ENCODE measurements at places on chromosomes 5 and 9.

- no peak for DNase-seq
Measured at GRCh38 chr5:14305045-14305444, 161.9 kb downstream of the TRIO start.

- DNase-seq: no peak
Measured at GRCh38 chr5:165459232-165459631, 1953.8 kb downstream of the MAT2B start.

GRCh38 chr5:56357426-56357825, 124.3 kb upstream of the ANKRD55 start:
- DNase-seq: no peak

- DNase-seq: no peak
Measured at GRCh38 chr9:137116728-137117127, 2.2 kb upstream of the DPP7 start.

DNA sequence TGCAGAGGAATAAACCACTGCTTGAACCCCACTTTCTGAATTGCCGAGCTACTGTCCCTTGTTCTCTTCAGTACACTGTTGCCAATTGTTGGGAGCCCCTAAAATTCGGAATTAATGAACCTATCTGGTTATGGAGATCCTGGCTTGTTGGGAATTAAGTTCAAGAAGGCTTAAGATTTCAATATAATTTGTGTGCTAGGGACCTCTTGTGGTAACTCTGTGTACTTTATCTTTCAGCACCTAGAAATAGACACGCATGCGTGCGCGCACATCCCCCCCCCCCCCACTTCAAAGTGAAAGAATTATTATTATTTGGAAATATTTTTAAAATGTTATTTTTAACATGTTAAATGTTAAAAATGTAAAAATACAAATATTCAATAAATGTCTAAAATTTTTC, 53.3 kb upstream of the FAM169A start:
- DNase-seq: no peak

DNA sequence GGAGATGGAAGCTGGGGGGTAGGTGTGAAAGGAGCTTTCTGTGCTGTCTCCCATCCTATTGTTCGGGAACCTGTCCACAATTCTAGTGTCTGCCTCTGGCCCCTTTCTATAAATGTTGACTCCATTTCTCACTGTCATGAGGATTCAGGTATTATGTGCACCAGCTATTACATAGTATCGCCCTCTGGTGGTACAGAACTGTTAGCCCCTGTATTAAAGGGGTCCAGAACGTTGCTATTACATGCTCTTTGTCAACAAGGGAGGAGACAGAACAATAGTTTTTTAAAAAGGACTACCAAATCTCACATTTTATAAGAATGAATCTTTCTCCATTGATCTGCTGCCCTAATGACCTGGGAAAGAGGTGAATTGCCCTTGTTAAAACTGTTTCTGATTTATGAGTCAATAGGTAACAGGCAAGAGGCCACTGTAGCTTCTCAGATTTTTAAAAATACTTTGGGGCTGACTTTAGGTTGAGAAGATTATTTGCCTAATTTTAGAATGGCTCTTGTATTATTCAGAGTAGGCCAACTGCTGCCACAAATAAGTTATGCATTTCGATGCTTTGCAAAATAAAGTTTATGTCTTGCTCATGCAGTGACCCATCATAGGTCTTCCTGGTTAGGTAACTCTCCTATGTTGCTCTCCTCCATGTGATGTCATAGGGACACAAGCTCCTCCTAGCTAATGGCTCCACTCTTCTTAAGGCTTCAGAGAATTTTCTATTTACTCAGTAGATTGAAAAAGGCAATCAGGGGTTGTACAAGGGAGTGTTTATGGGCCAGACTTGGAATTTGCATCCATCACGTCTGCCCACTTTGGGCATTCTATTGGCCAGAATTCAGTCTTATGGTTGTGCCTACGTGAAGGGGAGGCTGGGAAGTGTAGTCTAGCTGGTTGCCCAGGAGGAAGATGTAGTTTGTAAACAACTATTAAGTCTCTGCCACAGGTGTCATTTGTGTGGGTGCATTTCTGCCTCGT, 20.8 kb downstream of the DCANP1 start:
- peak; percentile 47 for DNase-seq

- DNase-seq: no peak
Measured at GRCh38 chr5:173625261-173625660, 8.8 kb upstream of the BOD1 start.

DNA sequence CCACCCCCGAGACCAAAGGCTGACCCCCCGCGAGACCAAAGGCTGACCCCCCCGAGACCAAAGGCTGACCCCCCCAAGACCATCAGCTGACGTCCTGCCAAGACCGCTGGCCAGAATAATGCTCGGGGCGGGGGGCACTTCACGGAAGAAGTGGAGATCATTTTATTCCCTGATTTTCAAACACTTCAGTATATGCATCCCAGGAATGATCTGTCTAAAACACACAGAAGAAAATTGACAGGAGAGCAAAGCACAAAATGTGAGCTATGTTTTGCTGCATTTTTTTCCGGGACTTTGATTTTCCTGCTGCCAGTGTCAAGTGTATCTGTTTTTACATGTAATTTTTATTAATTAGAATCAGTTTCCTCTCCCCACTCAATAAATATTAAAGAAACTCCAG, 67.1 kb downstream of the ADAMTS2 start:
- peak; percentile 56 for DNase-seq

DNA sequence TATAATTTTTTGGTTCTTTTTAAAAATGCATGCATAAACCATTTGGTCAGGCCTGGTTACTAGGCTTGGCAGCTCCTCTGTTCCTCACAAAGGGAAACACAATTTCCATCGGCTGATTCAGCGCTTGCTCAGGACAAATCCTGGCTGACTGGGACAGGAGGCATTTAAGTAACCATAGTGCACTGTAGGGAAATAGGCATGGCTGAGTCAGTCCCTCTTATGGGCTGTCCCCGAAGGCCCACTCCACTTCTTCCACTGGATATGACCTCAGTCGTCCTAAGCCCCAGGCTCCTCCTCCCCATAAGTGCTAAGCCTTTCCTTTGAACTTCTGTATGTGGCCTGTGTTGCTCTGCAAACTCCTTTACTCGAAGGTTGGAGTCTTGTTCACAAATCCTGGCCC, 71.2 kb upstream of the GLIS3 start:
- DNase-seq: no peak

DNA sequence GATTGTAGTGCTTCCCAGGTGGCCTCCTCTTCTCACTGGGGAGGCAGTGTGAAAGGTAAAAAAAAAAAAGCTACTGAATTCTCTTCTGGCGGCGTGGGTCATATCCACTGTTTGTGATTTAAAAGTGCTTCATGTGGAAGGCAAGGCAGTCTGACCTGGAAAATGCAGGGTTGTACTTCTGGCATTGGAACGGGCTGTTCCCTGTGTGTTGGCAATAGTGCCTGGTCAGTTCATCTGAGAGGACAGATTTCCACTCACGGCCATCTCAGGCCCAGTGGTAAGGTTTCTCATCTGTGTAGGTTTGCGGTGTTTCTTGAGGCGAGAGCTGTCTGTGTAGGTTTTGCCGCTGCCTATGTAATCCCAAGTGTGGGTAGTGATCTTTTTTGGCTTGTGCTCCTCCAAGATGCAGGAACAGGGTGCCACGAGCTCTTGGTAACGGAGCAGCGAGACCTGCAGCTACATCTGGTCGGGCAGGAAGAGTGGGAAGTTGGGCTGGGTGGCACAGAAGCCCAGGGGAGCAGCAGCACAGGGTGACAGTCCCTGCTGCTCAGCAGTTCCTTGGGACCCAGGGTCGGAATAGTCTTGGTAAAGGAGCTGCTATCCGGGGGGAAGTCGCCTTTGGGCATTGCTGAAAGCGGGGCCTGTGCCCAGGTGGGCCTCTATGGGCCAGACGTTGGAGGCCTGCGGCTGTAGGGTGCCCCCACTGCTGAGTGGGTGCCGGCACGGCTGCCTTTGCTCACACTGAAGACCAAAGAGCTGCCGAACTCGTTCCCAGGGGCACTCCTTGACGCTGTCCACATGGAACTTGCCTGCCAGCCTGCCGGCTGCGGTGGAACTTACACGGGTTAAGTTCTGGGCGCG, 11.2 kb downstream of the RCL1 start:
- no peak for DNase-seq

DNA sequence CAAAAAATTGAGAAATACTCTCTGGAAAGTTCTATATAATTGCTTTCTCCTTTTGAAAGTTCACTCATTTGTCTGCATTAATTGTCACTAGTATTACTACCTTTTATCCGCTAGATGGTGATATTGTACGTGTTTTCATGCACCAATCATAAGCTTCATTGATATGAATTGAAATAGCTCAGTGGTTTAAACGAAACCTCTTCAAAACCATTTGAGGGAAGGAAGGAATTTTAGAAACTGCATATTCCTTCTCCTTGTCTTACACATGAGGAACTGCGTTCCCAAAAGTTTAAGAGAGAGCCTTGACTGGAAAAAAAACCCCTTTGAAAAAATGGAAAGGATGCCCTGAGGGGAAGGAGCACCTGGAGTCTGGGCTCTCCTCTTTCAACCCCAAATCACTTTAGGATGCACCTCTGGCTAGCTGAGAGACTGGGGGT, 98.6 kb downstream of the YTHDC2 start:
- DNase-seq: peak; percentile 44

DNA sequence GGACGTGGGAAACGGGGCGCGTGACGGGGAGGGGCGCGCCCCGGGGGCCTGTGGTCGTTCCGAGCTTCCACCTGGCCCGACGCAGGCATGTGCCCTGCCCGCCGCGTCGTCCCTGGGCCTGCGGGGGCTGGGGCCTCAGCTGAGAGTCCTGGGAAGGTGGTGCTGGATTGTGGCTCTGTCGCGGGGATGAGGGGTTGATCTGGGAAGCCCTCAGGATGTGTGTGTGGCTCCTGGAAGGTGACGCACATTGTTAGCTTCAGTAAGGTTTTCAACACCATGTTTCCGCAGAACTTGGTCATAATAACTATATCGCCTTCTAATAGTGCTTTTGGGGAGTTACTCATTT, 589.1 kb downstream of the MTRR start:
- peak; percentile 3 for DNase-seq

DNA sequence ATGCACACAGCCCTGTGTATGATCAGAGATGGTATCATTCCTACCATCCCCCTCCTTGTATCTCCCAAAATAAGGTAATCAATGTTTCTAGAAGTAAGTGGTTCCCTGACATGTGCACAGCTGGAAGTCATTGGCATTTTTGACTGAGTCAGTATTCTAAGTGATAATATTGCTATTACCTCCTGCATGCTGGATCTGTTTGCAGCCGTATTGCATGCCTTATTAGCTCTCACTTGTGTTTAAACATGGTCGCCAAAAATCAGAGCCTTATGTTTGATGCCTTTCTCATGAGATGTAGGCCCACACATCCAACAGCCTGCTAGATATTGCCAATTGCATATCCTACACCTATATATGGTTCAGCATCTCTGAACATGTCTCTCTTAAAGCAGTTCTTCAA, 254.3 kb downstream of the CDH12 start:
- DNase-seq: no peak

- no peak for DNase-seq
Measured at GRCh38 chr5:6419340-6419852, 29.3 kb upstream of the UBE2QL1 start.

DNA sequence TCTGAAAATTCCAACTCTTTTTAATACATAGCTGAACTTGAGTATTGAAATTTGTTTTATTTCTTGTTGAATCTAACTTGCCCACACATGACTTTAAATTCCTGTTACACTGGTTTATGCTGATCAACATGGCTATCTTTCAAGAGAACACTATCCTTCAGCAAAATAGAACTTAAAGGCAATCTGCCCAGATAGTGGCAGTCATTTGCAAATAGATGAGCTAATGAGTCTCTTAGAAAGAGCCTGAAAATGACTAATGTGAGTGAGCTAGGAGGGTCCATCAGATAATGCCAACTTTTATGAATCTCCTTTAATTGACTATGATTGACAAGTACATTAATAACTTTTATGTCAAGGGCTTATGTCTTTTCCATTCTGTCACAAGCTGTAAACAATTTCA, 1360.8 kb upstream of the C9orf72 start:
- no peak for DNase-seq

- no peak for DNase-seq
Measured at GRCh38 chr9:83920469-83920926, 734 bp downstream of the KIF27 start.

- no peak for DNase-seq
Measured at GRCh38 chr5:41115281-41115680, 44.1 kb upstream of the MROH2B start.

- DNase-seq: no peak
Measured at GRCh38 chr5:123115020-123115419, 26.0 kb downstream of the PRDM6 start.

- no peak for DNase-seq
Measured at GRCh38 chr5:18732556-18733479, 1098.6 kb downstream of the TAF11L14 start.

GRCh38 chr5:9423571-9423970, 122.3 kb downstream of the SEMA5A start:
- DNase-seq: no peak

- DNase-seq: no peak
Measured at GRCh38 chr5:98975223-98975622, 46.4 kb upstream of the CHD1 start.

DNA sequence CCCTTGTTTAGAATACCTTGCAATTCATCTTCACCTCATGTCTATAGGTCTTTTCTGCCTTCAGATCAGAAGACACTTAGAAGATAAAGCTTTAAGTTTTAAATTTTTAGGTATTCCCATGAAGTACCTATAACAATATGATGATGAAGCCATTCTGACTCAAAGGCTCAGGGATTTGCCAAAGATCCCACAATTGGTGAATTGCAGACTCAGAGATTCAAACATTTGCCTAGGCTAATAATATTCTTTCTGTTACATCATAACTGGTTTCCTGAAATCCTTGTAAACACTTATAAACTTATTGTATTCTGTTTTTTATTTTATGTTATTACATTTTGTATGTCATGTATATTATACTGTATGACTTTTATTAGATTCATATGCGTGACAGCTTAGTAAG, 62.8 kb upstream of the ZFAND5 start:
- no peak for DNase-seq

GRCh38 chr5:125497651-125498050, 751.2 kb upstream of the ZNF608 start:
- DNase-seq: no peak

- no peak for DNase-seq
Measured at GRCh38 chr5:122170620-122171019, 41.3 kb downstream of the ZNF474 start.

- no peak for DNase-seq
Measured at GRCh38 chr5:139930406-139930805, 112.7 kb downstream of the NRG2 start.

DNA sequence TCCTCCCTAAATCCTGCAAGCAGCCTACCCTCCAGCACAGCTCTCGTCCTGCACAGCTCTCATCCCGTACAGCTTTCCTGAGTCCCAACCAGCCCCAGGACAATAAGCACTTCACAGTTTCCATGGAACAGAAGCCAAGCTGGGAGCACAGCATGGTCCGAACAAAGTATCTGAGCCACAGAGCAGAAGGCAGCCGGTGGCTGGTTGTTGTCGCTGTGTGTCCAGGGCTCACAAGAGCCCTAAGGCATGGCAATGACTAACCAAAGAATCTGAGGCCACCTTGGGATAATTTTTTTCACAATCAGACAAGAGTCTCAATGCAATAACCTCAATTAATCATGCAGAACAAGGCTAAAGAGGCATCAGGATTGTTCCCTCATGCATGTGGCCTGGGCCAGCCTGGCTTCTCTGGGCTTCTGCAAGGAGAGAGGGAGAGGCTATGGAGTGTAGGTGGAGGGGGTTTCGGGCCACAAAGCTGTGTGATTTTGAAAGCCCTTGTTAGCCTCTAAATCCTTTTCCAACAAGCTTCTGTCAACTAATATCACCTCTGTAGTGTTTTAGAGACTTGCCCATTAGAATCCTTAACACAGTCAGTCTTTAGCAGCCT, 323.4 kb downstream of the PIK3R1 start:
- no peak for DNase-seq

Measured in HuH-7 (cell line).